ENCODE measurements at places on chromosomes 13 and 19.
A peak's percentile ranks its signal among the peaks of the same experiment; 100 is the strongest.

DNA sequence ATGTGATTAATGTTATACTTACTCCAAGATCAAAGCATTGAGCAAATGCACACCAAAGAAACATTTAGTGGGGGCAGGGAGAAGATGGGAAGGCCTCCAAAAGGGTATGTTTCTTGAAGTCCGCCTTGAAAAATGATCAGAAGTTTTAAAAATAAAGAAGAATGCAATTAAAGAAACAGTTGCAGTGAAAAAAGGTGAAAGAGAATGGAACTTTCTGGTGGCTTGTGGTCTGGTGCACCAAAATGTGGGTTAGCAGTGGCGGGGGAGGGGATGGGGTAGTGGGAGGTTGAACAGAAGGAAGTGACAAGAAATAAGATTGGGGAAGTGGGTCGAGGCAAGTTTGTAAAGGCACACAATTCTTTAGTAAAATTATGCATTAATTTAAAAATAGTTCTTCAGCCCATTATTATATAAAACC lies 2.5 kb downstream of the LCP1 start:
- DNase-seq = no peak

DNA sequence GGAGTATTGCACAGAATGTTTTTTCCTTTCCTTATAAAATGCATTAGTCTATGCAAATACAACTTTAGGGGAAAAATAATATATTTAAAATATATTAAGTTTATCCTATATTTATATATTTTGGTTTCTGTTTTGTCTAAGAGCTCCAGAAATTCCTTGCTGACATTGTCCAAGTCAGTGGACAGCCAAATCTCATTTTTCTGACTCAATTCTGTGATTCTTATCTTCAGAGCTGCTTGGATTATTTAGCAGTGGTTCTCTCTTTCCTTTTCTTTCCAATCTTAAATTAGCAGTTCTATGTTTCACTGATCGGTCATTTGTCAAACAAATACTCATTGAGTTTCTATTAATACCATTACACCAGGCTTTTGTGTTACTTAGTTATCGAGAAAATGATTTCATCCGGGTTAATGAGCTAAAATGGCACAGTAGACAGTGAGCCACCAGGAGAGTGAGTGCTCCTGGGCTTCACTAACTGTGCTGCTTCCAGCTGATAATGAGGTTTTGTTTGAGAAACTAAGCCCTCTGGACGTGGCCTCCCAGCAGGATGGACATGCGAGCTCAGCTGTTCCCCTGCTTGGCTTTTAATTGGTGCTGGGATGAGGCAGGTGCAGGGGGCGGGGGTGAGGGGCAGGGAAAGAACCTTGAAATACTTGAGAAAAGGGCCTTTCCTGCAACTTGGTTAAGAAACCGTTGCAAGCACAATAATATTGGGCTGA lies 44.0 kb downstream of the ATP11A start:
- peak; percentile 96 for DNase-seq

- DNase-seq = peak; percentile 43
Observed at GRCh38 chr13:25166306-25166705, 5.8 kb downstream of the AMER2 start.

DNA sequence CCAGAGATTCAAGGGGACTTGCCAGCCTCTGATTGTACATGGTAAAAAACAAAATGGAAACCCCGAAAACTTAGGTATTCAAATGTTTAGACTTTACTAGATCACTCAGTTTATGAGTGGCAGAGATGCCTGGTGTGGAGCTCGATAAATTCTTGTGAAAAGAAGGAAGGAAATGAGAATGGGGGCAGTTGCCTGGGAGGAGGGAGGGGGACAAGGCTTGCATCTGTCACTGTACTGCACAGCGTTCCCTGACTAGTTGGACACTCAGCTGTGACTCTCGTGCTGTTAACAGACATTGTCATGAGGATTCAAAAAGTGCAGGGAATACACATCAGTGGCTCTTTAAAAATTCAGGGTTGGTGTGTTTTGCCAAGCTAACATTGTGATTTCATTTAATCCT lies 232.9 kb downstream of the ZIC5 start:
- DNase-seq = no peak

GRCh38 chr19:17296976-17297375 lies 6.2 kb downstream of the ABHD8 start:
- no peak for DNase-seq

GRCh38 chr13:104436555-104436954 lies 1370.3 kb upstream of the SLC10A2 start:
- no peak for DNase-seq

DNA sequence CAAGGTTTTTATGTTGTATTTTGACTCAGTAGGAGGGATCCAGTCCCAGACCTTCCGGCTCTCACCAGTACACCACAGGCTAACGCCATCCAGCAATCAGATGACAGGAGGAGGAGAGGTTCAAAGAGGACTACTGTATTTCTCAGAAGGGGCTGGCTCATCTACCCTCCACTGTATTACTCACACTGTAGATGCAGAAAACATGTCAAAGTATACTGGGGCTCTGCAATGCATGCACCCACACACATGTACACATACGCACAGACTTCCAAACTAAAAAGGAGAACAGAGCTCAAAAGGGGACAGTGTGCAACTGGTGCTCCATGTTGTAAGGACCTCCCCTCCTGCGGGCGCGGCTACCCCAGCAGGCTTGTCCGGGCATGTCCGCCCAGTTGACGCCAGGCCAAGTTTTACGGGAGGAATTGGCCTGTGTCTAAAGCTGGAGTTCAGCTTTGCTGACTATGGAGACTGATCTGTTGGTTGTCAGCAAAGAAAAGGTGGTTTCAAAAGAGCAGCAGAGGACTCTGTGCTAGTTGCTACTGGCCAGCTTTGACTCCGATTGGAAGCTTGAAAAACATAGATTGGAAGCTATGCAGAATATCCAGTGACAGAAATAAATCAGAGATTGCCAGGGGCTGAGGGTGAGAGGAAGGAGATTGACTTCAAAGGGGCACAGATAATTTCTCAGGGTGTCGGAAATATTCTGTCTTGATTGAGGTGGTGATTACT lies 314.2 kb downstream of the DLEU7 start:
- DNase-seq = peak; percentile 77

- DNase-seq = no peak
Observed at GRCh38 chr13:98411617-98412265, 165.2 kb downstream of the STK24 start.

DNA sequence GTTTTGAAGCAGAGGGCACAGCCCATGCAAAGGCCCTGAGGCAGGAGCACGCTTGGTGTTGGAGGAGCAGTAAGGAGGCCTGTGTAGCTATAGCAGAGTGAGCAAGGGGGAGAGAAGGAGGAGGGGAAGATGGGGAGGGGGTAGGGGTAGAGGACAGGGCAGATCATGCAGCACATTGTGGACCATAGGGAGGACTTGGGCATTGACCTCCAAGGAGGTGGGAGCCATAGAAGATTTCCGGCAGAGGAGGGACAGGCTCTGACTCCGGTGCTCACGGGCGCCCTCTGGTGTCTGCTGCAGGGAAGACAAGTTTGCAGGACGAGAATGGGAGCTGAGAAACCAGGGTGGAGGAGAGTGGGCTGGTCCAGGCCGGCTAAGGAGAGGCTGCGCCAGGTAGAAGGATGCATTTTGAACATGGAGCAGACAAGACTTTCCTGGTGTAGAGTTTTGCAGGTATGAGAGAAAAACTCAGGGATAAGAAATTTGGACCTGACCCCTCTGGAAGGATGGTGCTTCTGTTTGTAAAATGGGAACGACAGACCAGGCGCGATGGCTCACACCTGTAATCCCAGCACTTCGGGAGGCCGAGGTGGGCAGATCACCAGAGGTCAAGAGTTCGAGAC lies 13.7 kb upstream of the CREB3L3 start:
- DNase-seq = peak; percentile 26

GRCh38 chr19:19170053-19170872 lies at the start of gene MEF2B:
MEF2B (minus strand) TSS chr19:19170263; CDS start chr19:19150735, 19,528 bp downstream.
- peak; percentile 79 for DNase-seq

DNA sequence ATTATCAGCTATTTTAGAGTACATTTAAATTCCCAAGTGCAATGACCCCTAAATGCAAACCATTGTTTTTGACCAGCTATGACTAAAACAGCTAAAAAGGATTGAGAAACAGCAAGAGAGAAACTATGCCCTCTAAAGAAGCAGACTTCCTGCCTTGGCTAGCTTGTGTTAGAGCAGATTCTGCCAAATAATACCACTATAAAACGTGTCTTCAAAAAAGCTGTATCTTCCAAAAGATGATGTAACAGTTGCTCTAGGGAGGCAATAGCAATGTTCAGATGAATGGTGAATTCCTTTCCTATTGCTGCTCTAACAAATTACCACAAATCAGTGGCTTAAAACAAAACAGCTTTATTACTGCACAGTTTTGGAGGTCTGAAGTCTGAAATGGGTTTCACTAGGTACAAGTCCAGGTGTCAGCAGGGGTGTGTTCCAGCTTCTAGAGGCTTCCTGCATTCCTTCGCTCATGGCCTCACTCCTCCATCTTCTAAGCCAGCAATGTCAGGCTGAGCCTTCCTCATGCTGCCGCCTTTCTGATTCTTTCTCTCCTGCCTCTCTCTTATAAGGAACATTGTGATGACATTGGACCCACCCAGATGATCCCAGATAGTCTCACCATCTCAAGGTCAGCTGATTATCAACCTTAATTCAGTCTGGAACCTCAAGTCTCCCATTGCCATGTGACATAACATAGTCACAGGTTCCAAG lies 84.5 kb downstream of the LRRC63 start:
- DNase-seq = no peak

DNA sequence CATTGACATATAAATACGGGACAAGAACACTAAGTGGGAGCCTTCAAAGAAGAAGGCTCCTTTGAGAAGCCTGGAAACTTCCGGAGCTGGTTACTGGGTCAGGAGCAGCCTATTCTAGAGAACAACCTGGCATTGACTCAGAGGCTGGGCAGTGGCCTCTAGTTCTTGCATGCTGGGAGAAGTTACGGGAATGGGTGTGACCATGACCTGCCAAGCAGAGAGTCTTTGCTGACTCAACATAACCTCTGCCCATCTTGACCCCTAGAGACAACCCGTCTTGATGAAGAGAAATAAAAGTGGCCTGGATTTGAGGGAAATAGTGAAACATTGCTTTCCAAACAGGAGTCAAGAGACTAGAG lies 21.0 kb downstream of the STARD13 start:
- DNase-seq = no peak

DNA sequence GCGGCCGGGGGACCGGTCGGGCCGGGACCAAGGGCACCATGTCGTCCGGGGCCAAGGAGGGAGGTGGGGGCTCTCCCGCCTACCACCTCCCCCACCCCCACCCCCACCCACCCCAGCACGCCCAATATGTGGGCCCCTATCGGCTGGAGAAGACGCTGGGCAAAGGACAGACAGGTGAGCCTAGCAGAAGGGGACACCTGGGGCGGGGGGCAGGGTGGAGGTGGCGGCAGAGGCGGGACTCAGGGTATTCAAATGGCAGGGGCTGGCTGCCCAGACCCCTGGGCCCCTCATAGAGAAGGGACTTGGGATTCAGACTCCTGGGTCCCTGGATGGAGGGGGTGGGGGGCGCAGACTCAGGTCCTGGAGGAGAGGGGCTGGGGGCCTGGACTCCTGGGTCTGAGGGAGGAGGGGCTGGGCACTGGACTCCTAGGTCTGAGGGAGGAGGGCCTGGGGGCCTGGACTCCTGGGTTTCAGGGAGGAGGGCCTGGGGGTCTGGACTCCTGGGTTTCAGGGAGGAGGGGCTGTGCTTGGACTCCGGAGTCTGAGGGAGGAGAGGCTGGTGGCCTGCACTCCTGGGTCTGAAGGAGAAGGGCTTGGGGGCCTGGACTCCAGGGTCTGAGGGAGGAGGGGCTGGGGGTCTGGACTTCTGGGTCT lies 735 bp downstream of the BRSK1 start:
- no peak for DNase-seq

DNA sequence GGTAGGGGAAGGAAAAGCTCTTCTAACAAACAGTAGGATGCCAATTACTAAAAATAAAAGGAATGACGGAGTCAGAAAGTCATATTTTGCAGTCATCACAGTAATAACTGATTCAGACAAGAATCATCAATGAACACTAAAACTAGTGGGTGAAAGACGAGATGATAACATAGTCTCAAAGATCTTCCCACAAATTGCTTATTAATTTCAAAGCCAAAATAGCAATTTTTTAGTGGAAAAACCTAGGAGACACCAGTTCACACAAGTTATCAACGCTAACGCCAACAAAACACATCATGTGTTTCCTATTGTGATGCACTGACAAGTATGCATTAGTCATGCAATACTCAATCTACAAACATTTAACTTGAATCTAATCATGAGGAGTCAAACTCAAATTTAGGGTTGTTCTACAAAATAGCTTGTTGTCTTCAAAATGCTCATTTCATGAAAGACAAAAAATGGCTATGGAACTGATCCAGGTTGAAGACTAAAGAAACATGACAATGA lies 18.6 kb downstream of the ZNF233 start:
- DNase-seq = no peak

GRCh38 chr13:100659578-100659977 lies 15.0 kb downstream of the TMTC4 start:
- no peak for DNase-seq

GRCh38 chr19:17775245-17775927 lies 19.6 kb upstream of the B3GNT3 start:
- DNase-seq = no peak

- peak; percentile 24 for DNase-seq
Observed at GRCh38 chr13:99004978-99005377, 27.1 kb upstream of the DOCK9 start.

DNA sequence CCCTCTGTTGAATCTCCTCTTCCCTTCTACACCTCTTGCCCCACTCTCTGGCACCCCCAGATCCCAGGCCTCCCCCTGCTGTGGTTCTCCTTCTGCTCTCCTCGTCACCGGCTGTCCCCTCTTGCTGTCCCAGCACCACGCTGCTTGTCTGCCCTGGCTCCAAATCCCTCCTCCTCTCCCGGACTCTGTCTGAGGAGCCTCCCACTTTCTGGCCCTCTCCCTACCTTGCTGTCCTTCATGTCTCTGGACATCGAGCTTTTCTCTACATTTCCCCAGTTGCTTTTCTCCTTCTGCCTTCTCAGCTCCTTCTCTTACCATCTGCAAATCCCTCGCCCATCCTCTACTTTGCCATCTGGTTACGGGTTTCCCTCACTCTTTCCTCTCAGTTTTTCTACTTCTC lies 1.2 kb downstream of the ZNF347 start:
- no peak for DNase-seq

DNA sequence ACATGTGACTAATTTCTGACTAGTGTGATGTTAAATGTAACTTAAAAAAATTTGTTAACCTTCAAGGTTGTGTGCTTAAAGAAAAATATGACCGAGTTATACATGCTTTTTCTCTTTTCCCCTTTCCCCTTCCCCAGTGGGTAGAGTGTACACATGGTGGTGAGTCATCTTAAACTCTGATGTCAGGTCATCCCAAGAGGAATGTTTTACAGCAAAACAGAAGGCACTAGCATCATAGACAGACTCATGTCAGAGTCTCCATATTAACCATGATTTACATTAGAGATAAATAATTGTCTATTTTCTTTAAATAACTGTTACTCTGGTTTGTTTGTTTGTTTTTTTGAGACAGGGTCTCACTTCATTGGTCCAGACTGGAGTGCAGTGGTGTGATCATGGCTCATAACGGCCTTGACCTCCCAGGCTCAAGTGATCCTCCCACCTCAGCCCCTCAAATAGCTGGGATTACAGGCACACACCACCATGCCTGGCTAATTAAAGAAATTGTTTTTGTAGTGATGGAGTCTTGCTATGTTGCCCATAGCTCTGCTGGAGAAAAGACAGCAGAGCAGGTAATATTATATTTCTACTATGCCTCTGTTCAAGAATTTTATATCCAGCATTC lies 160.4 kb upstream of the PCDH9 start:
- no peak for DNase-seq

- no peak for DNase-seq
Observed at GRCh38 chr13:114310956-114311355, 3.3 kb upstream of the CHAMP1 start.
